Placental epithelial cell (primary cell): ENCODE measurements at places on chromosomes 5 and 9. TPM values are rescaled to one million over a fixed set of nuclear protein-coding genes. Genes with fewer than 3 reads are reported as not detected.

Gene SPATA31A3
- not detected in 2 replicates for total RNA-seq

Gene SARDH
- 0.33 and 2.4 TPM in 2 replicates for total RNA-seq

Gene EFNA5
- 13.6 and 34.2 TPM in 2 replicates for total RNA-seq

Gene MSANTD3
- total RNA-seq, result 29.4 and 56.1 TPM in 2 replicates

Gene DTWD2
- 2.7 and 5.0 TPM in 2 replicates for total RNA-seq
